ENCODE measurements at places on chromosomes 13 and 19. TPM values are rescaled to one million over a fixed set of nuclear protein-coding genes. Genes with fewer than 3 reads are reported as not detected.

The SULT2A1 gene
- 0.16 TPM for total RNA-seq

DNA sequence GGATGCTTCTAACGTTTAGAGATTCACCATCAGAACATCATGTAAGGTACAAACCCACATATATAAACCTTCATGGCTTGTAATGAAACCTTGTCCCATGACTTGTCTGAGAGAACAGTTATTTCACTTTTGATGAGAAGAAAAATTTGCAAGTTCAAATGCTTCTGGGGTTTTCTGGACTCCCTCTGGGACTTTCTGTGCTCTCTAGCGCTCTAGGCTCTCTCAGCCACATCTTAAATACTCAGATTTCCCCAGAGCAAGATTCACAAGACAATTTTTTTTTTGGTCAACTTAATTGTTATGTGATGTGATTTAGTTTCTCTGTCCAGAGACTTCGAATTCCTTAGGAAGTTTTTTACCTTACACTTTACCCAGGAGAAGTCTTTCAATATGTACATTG lies 282.8 kb upstream of the EDNRB start:
- no peak for DNase-seq

GRCh38 chr13:107866941-107867623 lies 348.3 kb downstream of the LIG4 start:
- DNase-seq = no peak

GRCh38 chr13:97879646-97880310 lies 73.7 kb upstream of the IPO5 start:
- no peak for DNase-seq

The CFD gene
- 1.1 TPM for total RNA-seq

- peak; percentile 92 for DNase-seq
Measured at GRCh38 chr13:30408319-30409101, 13.8 kb upstream of the UBE2L5 start.

DNA sequence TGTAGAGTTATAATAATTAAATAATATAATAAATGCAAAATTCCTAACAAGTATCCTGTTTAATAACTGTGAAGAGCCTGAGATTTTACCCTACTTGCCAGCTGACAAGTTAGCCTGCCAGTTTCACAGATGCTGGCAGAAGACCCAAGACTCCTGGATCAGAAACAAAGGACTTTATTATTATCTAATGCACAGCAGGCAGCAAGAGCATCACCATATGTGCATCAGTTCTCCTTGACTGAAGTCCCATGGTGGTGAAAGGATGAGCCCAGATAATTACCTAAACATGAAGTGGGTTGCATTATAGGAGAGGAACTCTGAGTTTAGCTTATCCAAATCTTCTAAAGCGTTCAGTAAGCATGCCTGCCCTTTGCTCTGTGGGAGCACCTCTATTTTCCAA lies 39.1 kb upstream of the MTIF3 start:
- DNase-seq = no peak
